Fibroblast of skin of left biceps (primary cell): ENCODE measurements at places on chromosomes 12 and 14.

- no peak for DNase-seq
These were observed 223.0 kb downstream of the APAF1 start for GRCh38 chr12:98868076-98868475.

DNA sequence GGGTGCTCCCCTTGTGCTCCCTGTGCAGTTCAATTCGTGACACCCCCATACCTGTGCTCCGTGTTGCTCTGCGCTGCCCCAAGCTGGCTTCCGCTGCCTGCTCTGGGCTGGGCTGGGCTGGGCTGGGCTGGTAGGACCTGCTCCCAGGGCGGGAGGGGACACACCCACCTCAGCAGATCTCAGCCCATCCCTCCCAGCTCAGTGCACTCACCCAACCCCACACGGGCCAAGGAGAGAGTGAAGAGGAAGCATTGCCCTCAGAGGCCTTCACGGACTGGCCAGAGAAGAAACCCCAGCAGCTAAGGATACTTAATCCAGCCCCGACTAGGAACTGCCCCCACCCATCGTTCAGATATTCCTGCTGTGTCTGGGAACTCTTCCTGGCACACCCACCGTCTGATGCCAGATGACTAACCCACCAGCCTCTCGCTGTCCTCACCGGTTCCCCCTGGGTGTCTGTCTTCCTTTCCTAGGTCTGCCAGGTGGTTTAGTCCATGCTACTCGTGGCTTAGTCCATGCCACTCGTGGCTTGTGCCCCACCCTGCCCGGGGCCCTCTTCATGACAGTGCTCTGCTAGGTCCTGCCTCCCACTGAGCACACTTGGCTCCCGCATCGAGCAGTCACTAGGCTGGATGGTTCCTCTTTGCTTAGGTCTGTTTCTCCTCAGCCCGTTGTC is at the start of gene LPAR5:
LPAR5 (minus strand) TSS at position 104 of the 676 bp plus-strand sequence. CDS start 14,711 bp downstream, outside the sequence.
- no peak for DNase-seq

- no peak for DNase-seq
These were observed 1.2 kb downstream of the TARBP2 start for GRCh38 chr12:53502331-53502730.

DNA sequence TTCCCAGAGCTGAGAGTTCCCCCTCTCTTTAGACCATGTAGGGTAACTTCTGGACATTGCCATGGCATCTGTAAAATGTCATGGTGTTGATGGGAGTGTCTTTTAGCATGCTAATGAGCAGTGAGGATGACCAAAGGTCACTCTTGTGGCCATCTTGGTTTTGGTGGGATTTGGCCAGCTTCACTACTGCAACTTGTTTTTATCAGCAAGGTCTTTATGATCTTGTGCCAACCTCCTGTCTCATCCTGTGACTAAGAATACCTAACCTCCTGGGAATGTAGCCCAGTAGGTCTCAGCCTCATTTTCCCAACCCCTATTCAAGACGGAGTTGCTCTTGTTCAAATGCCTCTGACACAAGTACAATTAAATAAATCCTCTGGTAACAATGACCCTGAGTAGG is 244.4 kb downstream of the NEDD1 start:
- no peak for DNase-seq
